ENCODE measurements at places on chromosomes 16 and 17. TPM values are rescaled to one million over a fixed set of nuclear protein-coding genes. Genes with fewer than 3 reads are reported as not detected.

DNA sequence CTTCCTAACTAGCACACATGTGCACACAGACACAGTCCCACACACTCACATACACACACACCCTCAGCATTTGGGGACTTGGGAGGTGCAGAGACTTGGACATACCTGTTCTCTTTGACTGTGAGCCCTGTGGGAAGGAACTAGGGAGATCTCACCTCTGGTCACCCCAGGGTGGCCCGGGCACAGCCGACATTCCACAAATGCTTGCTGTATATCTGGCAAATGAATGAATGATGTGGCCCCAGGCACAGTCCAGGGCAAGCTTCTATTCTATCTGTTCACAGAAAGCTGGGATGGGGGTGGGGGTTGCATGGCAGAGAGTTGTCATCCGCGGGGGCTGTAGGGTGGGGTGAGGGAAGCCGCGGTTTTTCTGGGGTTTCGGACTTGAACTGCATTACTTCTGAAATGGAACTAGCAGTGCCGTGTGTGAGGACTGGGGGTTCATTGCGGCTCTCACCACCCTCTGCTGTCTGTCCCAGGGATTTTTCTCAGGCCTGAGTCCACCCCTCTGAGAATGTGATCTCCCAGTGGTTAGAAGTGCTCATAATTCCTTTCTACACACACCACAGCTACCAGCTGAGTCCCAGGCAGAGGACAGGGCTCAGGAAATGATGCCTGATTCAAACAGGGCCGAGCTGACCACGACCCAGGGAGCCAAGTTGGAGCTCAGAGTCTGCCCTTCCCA is 3.3 kb upstream of the RIPOR1 start:
- H3K27me3 ChIP-seq, result peaks cover 35% of the 10 kb centered on the region
- no peak overlapping the region for H3K4me3 ChIP-seq
- no peak overlapping the region for H3K27ac ChIP-seq
- no peak for DNase-seq
- H3K36me3 ChIP-seq, result peaks cover 2% of the 10 kb centered on the region
- peaks cover 22% of the 10 kb centered on the region for H3K4me1 ChIP-seq

DNA sequence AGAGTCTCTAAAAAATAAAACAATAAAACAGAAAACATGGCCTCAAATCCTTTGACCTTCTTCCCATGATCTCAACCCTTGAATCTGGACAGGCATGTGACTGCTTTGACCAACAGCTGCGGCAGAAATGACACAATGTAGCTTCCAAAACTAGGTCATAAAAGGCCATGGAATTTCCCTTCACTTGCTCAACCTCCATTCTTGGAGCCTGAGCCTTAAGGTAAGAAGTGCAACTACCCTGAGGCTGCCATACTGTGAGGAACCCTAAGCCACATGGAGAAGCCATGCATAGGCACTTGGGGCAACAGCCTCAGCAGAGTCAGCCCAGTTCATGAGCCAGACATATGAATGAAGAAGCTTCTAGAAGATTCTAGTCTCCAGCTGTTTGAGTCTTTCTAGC is 75.7 kb upstream of the BRD7 start:
- H3K36me3 ChIP-seq, result peaks cover 3% of the 10 kb centered on the region
- no peaks in the 10 kb centered on the region for H3K4me1 ChIP-seq
- DNase-seq, result no peak

- DNase-seq, result no peak
- peaks cover 23% of the 10 kb centered on the region for H3K27me3 ChIP-seq
- no peaks in the 10 kb centered on the region for H3K36me3 ChIP-seq
- H3K4me1 ChIP-seq, result peaks cover 8% of the 10 kb centered on the region
- no peak overlapping the region for H3K4me3 ChIP-seq
Measured at GRCh38 chr16:75558846-75559401, 2.9 kb upstream of the TMEM231 start.

Gene ADAP2
- total RNA-seq, result 0.86 TPM

Gene FTSJ3
- total RNA-seq, result 99.6 TPM

GRCh38 chr16:15572329-15573001 is 70.5 kb downstream of the MARF1 start:
- DNase-seq, result no peak
- H3K36me3 ChIP-seq, result peaks cover 30% of the 10 kb centered on the region
- no peak overlapping the region for H3K4me3 ChIP-seq
- H3K27ac ChIP-seq, result peak overlapping the region; percentile 85
- H3K27me3 ChIP-seq, result no peaks in the 10 kb centered on the region

DNA sequence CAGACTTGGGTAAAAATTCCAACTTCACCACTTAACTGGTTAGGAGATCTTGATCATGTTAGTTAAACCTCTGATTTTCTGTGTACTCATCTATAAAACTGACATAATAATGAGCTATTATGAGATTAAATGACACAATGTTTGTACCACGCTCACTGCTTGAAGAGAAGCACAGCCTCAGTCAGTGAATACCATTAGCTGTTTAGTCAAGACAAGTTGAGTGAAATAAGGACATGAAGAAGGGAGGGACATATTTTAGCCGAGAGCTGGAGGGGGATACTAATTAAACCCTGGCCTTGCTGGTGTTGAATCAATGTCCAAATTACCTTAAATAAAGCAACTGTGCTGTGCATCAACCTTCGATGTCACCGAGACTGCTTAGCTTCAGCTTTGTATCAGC is 105.1 kb upstream of the TOX3 start:
- H3K27ac ChIP-seq, result no peak overlapping the region
- no peaks in the 10 kb centered on the region for H3K4me1 ChIP-seq
- H3K36me3 ChIP-seq, result no peaks in the 10 kb centered on the region
- DNase-seq, result no peak
- no peak overlapping the region for H3K4me3 ChIP-seq
- no peaks in the 10 kb centered on the region for H3K27me3 ChIP-seq

GRCh38 chr16:65975049-65975708 is 391.3 kb upstream of the CDH5 start:
- no peaks in the 10 kb centered on the region for H3K36me3 ChIP-seq
- H3K27ac ChIP-seq, result no peak overlapping the region
- no peak for DNase-seq
- no peaks in the 10 kb centered on the region for H3K4me1 ChIP-seq
- H3K27me3 ChIP-seq, result no peaks in the 10 kb centered on the region

Gene CACNG5
- not detected for total RNA-seq

GRCh38 chr16:48611329-48612137 is 1.6 kb upstream of the N4BP1 start:
- peaks cover 9% of the 10 kb centered on the region for H3K36me3 ChIP-seq
- peak overlapping the region; percentile 99 for H3K27ac ChIP-seq
- peaks cover 46% of the 10 kb centered on the region for H3K4me1 ChIP-seq
- DNase-seq, result peak; percentile 95
- no peaks in the 10 kb centered on the region for H3K27me3 ChIP-seq
- H3K4me3 ChIP-seq, result peak overlapping the region; percentile 82

GRCh38 chr16:30567160-30567990 is 4.1 kb downstream of the ZNF688 start:
- peak overlapping the region; percentile 80 for H3K4me3 ChIP-seq
- peaks cover 39% of the 10 kb centered on the region for H3K4me1 ChIP-seq
- DNase-seq, result peak; percentile 86
- peaks cover 3% of the 10 kb centered on the region for H3K36me3 ChIP-seq

DNA sequence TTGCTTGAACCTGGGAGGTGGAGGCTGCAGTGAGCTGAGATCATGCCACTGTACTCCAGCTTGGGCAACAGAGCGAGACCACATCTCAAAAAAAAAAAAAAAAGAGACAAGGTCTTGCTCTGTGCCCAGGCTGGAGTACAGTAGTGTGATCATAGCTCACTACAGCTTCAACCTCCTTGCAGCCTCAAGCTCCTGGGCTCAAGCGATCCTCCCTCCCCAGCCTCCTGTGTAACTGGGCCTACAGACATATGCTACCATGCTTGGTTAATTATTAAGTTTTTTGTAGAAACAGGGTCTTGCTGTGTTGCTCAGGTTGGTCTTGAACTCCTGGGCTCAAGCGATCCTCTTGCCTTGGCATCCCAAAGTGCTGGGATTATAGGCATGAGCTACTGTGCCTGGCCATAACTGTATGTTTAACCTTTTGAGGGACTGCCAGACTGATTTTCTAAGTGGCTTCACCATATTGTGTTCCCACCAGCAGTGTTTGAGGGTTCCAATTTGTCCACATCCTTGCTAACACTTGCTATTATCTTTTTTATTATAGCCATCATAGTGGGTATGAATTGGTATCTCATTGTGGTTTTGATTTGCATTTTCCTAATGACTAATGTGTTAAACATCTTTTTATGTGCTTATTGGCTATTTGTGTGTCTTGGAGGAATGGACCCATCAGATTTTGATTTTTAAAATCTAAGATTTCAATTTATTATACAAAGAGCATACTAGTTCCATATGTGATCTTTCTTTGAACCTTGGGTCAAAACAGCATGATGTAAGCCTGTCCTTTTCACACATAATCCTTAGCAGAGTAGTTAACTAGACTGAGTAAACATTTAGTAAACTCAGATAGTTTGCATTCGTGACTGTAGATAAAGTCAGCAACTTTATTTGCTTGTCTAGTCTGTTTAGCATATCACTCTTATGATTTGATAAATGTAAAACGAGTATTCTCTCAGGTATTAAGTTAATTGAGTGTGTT is 38.1 kb upstream of the KPNB1 start:
- H3K36me3 ChIP-seq, result peaks cover 43% of the 10 kb centered on the region
- H3K4me3 ChIP-seq, result no peak overlapping the region
- H3K27me3 ChIP-seq, result no peaks in the 10 kb centered on the region
- H3K27ac ChIP-seq, result no peak overlapping the region
- no peak for DNase-seq

Gene DNAAF8
- not detected for total RNA-seq

DNA sequence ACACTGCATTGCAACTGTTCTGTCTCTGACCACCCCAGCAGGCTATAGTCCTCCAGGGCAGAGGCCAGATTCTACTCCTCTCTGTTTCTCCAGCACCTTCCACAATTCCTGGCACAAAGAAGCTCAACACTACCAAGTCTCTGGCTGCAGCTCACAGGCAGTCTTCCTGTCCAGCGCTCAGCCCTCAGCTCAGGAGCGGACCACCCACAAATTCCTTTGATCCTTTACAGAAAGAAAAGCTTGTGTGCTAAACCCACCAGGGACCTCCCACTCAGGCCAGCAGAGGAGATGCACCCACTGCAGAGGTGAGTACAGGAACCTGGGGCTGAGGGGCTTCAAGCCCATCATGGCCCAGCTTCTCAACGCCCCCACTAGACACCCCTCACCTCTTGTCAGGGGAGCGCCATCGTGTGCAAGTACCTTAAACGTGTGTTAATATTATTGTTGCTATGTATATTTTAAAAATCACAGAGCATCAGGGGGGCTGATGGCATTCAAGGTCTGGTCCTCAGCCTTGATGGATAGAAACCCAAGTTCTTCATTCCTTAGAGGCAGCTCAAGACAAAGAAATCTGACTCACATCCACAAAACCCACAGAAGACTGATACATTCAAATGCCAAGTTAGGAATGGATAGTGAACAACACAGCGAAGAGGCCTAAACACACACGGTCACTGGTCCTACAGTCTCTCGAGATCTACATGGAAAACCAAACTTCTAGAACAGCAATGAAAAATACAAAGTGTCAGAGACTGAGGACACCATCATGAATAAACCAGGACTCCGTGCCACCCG is 8.4 kb downstream of the HSDL1 start:
- H3K27ac ChIP-seq, result no peak overlapping the region
- peaks cover 23% of the 10 kb centered on the region for H3K4me1 ChIP-seq
- H3K27me3 ChIP-seq, result no peaks in the 10 kb centered on the region

Gene OR2C1
- not detected for total RNA-seq

Gene CBLN1
- total RNA-seq, result not detected

GRCh38 chr16:21713549-21714368 is 50.0 kb downstream of the OTOA start:
- no peaks in the 10 kb centered on the region for H3K36me3 ChIP-seq
- H3K27ac ChIP-seq, result no peak overlapping the region
- no peak overlapping the region for H3K4me3 ChIP-seq
- no peaks in the 10 kb centered on the region for H3K4me1 ChIP-seq

DNA sequence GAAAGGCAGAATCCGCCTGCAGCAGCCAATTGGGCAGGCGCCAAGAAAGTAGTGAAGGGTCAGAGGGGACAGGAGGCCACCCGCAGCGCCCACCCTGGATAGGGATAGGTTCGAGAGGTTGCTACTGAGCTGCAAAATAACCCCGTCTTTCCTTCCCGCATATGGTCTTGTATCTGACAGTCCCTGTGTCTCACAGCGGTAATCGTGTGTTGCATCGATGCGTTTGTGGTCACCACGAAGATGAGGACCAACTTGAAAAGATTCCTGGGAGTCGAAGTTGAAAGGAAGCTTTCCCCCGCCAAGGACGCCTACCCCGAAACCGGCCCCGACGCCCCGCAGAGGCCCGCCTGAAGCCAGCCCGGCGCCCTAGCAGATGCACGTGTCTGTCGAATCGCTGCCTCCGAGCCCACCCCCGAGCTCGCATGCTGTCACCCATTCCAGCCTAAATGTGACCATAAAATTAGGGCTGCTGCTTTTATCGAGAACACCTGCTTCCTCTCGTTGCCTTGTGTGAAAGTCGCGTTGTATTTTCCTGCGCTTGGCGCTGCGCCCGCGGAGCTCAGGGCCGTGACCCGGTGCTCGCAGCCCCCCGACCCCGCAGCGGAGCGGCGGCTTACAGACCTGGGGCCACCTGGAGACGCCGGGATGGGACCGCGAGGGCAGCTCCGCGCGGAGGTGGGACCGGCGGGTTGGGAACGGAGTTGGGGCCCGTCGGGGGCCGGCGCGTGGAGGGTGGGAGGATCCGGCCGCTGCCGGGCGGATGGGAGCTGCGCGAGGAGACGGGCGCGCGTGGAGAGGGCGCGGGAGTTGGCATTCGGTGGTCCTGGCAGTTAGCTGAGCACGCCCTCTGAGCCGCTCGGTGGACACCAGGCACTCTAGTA is at the start of gene CMTM2:
TSS of gene CMTM2 (plus strand) at position 813 of the 881 bp plus-strand sequence. CDS start 145 bp downstream, outside the sequence.
- no peak for DNase-seq
- peaks cover 18% of the 10 kb centered on the region for H3K4me1 ChIP-seq

DNA sequence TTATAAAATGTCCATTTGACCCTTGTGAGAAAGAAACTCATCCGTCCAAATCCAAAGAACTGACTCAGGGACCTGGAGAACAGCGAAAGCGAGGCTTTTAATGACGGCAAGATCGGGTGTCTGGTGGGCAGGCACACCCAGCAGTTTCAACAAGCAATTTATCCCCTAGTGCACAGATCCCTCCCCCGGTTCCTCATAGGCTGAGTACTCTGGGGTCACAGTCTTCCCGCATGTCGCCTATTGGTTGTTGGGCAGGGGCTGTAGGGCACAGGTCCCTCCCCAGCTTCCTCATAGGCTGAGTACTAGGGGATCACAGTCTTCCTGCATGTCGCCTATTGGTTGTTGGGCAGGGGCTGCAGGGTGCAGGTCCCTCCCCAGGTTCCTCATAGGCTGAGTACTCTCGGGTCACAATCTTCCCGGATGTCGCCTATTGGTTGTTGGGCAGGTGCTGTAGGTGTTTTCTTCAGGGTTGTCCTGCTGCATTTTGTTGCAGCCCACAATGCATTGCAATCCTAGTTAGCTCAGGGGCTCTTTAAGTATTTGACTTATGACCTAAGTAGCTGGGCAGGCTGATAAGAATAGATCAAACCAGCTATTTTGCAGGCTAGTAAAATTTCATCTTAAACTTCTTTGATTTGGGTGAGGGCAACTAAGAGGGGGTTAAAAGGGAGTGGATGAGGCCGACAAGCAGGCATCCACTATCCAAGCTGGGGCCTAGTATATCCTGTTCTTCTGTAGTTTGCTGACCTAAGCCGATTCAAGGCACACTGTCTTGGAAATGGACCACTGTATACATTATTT is 3.6 kb upstream of the UTS2R start:
- DNase-seq, result no peak
- H3K27ac ChIP-seq, result no peak overlapping the region
- H3K4me1 ChIP-seq, result peaks cover 15% of the 10 kb centered on the region
- no peaks in the 10 kb centered on the region for H3K36me3 ChIP-seq

Gene ITGAL
- total RNA-seq, result 264 TPM

GRCh38 chr17:34865716-34866115 is 95.5 kb downstream of the CCT6B start:
- H3K36me3 ChIP-seq, result no peaks in the 10 kb centered on the region
- peaks cover 10% of the 10 kb centered on the region for H3K27me3 ChIP-seq
- peaks cover 1% of the 10 kb centered on the region for H3K4me1 ChIP-seq
- no peak overlapping the region for H3K4me3 ChIP-seq
